HCT116 (cell line): ENCODE measurements at places on chromosomes 12 and 14. TPM values are rescaled to one million over a fixed set of nuclear protein-coding genes. Genes with fewer than 3 reads are reported as not detected.

- DNase-seq, result no peak
Measured at GRCh38 chr12:26185532-26186320, 9.6 kb upstream of the SSPN start.

GRCh38 chr14:92955381-92955780 lies 32.4 kb downstream of the CHGA start:
- DNase-seq, result no peak

GRCh38 chr12:64922853-64923252 lies 98.4 kb downstream of the TBC1D30 start:
- no peak for DNase-seq

GRCh38 chr12:72011374-72011773 lies 72.7 kb downstream of the TPH2 start:
- DNase-seq, result no peak

- no peak for DNase-seq
Measured at GRCh38 chr14:96959992-96960391, 162.8 kb downstream of the VRK1 start.

GRCh38 chr12:51818566-51819300 lies 29.8 kb downstream of the FIGNL2 start:
- DNase-seq, result no peak

GRCh38 chr12:64733857-64734256 lies 25.3 kb downstream of the GNS start:
- peak; percentile 23 for DNase-seq

DNA sequence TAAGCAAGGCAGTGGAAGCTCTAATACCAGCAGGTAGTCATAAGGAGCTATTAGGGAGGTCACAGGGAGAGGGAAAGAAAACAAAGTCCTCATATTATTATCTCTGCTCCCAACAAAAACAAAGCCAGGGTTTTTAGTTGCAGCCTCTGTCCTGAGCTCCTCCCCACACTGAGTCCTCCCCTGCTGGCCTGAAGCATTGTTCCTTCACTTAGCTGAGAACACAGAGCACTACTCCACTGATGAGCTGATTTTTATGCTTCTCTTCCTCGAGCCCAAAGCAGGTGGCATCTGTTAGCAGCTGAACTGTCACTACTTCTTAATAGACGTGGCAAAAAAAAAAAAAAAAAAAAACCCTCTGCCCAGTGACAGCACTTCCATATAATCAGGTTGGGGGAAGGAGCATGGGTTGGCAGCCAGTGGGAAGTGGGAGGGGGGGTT lies 10.5 kb upstream of the STAC3 start:
- no peak for DNase-seq

DNA sequence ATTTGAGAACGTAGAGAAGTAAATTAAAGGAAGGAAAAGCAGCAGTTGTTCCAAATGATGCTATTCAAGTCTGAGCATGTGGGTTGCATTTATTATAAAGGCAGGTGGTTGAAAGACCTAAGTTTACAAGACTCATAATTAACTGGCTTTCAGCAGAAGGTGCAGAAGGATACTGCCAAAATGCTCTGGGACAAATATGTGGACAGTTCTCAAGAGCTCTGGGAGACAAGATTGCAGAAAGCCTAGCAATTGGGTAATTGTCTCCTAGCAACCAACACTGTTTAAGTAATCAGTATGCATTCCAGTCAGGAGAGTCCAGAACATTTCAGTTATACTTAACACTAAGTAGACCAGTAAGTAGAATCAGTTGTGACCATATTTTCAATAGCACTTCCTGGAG lies 131.5 kb downstream of the GPR135 start:
- DNase-seq, result no peak

- DNase-seq, result no peak
Measured at GRCh38 chr12:59859171-59859510, 263.3 kb downstream of the SLC16A7 start.

RNASE7 gene
- total RNA-seq, result not detected

GRCh38 chr14:53378142-53378541 lies 225.0 kb upstream of the DDHD1 start:
- no peak for DNase-seq

- DNase-seq, result peak; percentile 26
Measured at GRCh38 chr12:79555028-79555925, 135.5 kb downstream of the PAWR start.

TMEM63C gene
- total RNA-seq, result 5.7 TPM

LRRC10 gene
- total RNA-seq, result not detected

DNA sequence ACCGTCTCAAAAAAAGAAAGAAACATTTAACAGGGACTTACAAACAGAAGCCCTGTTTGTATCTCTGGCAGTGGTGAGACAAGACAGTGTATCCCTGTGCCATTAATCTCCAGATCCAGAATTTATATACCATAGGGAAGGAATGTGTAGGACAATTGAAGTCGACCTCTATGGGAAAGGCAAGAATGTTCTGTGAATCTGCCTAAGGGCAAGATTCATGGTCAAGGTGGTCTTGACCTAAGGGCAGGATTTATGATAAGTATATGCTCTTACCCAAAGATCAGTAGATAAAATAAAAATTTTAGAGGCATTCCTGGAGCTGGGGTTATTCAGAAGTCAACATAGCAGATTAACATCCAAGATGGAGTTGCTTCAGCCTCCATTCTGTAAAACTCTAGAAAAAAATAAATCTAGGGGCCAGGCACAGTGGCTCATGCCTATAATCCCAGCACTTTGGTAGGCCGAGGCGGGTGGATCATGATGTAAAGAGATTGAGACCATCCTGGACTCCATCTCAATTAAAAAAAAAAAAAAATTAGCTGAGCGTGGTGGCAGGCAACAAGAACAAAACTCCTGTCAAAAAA lies 21.0 kb upstream of the SP1 start:
- no peak for DNase-seq

DNA sequence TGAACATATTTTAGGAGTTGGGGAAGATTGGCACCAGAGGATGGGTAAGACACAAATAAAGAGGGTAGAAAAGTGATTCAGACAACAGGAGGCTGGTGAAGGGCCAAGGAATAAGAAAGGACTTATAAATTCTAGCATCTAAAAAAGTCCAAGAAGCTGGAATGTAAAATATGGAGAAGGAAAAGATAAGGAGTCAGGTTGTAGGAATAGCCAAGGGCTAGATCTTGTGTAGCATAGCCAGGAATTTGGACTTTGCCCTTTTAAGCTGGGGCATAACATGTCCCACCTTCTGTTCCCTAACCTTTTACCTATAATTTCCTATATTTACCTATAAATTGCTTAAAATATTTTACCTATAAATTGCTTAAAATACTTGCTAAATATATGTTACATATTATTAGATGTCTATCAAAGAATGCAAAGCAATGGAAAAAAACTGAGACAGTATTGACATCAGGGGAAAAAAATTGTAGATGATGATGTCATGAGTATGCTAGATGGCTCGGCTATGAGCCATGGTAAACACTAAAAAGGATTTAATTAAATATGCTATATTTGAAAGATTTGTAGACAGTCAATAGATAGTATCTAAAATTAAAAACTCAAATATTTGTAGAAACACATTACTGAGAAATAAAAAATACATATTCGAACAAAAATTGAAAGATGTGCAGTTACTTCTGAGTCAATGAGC lies 99.7 kb upstream of the PLEKHG7 start:
- DNase-seq, result no peak

DNA sequence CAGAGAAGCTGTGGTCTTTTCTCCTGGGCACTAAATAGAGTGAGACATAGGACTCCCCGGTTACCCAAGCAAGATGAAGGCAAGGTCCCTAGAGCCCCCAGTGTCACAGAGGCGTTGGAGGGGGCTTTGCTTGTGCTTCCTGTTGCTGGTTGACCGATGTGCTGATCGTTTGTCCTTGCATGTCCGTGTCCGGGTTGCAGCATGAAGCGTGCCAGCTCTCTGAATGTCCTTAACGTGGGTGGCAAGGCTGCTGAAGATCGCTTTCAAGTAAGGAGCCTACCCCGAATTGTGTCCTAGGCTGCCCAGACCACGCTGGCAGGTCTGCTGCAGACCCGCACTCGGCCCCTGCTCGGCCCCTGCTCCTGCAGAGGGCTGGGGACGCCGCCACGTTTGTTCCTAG lies 23.1 kb downstream of the XRCC3 start:
- no peak for DNase-seq

PROX2 gene
- not detected for total RNA-seq

DNA sequence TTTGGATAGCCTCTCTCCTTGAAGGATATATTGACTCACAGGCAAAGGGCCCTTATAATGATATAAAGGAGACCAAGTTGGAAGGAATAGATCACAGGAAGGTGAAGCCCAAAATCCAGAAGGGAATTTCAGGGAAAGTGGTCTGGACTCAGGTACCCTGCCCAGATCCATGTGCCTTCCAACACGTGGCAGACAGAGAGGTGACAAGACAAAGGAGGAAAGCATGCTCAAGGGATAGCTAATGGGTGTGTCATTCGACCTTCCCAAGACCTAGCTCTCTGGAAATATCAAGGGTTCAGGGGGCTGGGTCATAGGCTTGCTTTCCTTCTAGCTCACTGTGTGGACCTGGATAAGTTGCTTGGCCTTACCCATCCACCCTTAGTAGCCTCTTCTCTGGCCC lies 214.3 kb downstream of the ZFP36L1 start:
- DNase-seq, result no peak

AKAP3 gene
- total RNA-seq, result 4.3 TPM

DNA sequence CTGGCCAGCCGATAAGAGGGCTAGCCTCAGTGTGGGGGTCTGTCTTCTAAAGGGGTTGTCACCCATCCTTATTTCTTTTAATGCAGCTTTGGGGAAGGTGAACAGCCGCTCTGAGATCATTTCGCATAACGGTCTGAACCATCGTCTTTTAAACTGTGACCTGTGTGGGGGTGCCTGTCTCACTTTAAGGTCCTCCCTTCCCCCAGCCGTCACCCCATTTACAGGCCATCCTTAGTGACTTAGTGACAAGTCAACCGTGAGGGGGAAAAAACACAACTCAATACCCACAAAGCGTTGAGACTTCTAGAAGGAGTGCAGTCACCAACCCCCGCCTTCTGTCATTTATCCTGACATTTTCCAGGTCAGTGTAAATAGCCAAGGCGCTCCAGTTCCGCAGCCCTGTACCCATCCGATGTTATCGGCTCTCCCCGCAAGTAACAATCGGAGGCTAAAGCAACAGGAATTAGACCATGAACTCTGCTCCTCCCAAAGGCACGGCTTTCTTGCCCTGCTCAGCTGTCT lies 505 bp upstream of the DENND5B start:
- no peak for DNase-seq

GRCh38 chr12:102322254-102322653 lies 124.6 kb upstream of the PMCH start:
- DNase-seq, result no peak
